ENCODE measurements at places on chromosomes 7 and 10.

DNA sequence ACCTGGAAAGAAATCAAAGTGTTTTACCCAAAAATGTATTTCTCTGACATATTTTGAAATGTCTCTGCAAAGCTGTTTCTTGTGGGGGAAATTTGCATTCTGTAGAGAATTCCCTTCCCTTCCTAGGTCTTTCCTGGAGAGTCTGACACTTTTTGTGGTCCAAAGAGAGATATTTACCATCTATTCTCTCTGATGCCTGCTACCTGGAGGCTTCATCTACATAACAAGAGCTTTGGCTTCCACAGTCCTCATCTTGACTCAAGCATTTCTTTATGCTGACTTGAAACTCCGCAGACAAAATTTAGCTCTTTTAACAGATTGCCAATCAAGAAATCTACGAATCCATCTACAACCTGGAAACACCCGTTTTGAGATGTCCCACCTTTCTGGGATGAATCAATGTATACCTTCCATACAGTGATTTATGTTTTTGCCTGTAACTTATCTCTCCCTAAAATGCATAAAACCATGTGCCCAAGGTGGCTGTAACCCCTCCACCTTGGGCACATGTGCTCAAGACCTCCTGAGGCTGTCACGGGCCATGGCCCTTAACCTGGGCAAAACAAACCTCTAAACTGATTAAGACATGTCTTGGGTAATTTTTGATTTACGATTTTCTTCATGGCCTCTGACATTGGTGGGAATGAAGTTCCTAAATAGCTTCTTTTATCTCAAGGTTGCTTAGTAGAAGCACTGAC lies 334.7 kb downstream of the GALNT17 start:
- no peak for DNase-seq

DNA sequence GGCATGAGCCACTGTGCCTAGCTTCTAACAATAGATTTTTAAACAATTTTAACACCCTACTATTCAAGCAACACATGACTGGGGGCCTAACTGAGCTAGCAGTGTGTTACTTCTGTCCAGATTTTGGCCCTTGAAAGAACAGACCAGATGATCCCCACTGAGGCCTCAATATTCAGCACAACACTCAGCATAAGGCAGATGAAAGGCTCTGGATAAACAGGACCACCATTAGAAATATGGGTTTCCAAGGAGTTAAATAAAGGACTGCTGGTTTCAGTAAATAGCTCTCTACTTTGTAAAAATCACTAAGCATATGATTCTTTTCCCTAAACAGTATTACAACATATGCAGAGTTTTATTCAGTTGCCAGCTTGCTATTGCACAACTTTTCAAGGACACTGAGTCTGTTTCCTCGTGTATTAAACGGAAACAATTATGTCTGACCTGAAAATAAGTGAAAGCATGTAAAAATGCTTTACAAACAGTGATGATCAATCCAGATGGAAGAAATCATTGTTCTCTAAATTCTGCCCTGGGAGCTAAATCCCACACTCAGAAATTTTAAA lies 23.8 kb upstream of the FZD1 start:
- DNase-seq, result no peak

- DNase-seq, result no peak
These were observed 338.1 kb downstream of the ACTR3B start for GRCh38 chr7:153097511-153098201.

- DNase-seq, result no peak
These were observed 109.2 kb downstream of the ANK3 start for GRCh38 chr10:60280475-60280874.

- DNase-seq, result no peak
These were observed 465.6 kb upstream of the VSTM2A start for GRCh38 chr7:54076616-54077015.

- DNase-seq, result no peak
These were observed 4.9 kb upstream of the KLHL7 start for GRCh38 chr7:23100697-23101096.

DNA sequence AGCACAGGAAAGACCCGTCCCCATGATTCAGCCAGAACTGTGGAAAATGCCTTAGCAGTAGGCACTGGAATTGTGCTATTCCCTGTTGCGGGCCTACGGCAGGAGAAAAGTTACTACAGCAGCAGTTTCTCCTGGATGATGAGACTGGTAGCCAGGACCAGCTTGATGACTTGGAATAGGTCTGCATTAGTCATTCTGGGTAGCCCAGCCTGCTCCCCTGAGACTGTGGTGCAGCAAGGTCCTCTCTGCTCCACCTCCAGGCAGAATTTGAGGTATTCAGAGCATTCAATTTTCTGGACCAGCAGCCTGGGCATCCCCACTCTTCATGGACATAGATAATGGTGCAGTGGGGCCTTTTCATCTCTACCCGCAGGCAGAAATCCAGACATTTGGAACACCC lies 490.0 kb downstream of the SH2D4B start:
- DNase-seq, result no peak

DNA sequence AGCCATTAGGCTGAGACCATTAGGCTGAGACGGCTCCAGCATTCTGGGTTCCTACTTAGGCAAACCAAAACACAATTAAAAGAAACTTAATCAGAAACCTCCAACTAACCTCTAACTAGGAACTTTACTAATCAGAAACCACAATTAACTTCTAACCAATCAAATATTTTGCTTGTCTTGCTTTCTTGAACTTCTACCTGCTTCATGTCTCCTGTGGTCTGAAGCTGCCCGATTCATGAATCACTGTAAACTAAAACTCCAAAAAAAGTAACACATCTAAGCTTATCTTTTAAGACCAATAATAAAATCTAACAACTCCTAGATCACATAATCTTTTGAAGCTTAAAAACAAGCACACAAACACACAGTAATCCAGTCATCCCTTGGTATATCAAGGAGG lies 76.1 kb downstream of the PDSS1 start:
- DNase-seq, result no peak

DNA sequence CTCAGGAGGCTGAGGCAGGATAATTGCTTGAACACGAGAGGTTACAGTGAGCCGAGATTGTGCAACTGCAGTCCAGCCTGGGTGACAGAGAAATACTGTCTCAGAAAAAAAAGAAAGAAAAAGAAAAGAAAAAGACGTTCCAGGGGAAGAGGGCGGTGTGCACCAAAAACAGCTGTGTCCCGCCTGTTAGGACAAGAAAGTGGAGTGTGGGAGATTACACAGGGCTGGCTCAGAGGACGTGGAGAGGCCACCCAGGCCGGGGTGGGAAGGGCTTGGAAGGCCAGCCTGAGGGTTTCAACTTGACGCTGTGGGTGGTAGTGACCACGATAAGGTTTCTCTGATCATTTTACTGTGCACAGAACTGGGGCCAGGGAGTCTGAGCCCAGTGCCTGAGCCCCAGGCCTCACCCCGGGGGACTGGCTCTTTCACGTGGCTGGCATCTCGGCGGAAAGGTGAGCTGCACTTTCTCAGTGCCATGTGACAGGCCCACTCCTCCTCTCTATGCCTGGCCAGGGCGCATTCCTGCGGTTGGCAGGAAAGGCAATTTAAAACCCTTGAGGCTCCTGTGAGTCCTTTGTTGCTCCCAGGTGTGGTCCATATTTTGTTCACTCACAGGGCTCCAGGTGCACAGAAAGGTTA lies 13.9 kb downstream of the RHBDD2 start:
- DNase-seq, result no peak

DNA sequence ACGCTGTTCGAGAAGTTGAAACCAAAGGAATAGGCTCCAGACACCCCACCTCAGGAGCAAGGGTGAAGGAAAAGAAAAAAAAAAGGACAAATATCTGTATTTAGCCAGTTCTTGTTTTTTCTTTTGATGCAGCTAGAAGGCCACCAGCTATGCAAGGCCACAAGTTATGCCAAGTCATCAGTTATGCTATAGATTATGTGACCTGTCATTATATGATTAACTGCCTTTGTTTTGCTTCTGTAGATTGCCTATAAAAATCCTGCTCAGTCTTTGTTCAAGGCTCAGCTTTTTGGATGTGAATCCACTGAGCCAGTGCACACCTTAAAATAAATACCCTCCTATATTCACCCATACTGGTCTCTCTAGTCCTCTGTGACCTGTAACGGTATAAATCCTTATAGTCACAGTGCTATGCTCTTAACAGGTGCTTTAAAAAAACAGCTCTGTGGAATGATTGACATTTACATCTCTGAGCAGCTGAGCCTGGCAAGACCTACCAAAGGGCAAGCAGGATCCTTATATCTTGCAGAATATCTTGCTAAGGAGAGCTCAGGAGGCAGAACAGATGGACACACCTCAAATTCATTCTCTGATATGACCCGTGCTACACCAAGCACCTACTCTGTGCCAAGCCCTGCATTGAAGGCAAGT lies 20.4 kb downstream of the MAT1A start:
- DNase-seq, result no peak

DNA sequence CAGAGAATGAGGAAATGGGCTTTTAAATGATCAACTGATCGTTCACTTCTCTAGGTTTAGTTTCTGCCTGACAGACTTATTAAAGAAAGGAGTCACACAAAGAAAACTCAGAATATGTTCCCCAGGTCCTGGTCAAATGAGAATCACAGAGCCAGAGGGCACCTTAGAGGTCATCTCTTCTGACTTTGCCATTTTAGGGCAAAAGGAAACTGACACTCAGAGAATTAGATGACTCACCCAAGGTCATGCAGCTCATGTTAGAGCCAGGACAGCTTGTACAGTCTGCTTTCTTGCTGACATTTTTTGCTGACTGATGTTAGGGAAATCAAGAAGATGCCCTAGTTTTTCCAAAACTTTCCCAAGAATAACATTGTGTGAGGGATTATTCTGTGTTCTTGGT lies 312.7 kb upstream of the SP8 start:
- DNase-seq, result no peak

GRCh38 chr7:115885550-115885949 lies 145.0 kb downstream of the TFEC start:
- DNase-seq, result no peak

GRCh38 chr10:52651293-52651692 lies 121.3 kb downstream of the MBL2 start:
- no peak for DNase-seq

DNA sequence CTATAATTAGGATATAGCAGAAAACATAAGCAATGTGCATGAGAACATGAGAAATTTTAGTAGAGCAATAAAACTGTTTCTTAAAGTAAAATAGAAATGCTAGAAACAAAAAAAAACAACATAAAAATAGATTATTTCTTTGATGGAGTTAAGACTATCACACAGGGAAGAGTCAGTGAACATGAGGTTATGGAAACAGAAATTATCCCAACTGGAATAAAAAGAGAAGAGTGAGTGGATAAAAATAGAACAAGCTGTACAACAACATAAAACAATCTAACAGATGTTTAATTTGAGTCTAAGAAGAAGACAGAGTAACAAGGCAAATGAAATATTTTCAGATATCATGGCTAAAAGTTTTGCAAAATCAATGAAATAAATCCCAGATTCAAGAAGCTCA lies 7.5 kb upstream of the OR6B1 start:
- DNase-seq, result no peak

GRCh38 chr10:30509508-30509907 lies 75.5 kb downstream of the MAP3K8 start:
- DNase-seq, result no peak

DNA sequence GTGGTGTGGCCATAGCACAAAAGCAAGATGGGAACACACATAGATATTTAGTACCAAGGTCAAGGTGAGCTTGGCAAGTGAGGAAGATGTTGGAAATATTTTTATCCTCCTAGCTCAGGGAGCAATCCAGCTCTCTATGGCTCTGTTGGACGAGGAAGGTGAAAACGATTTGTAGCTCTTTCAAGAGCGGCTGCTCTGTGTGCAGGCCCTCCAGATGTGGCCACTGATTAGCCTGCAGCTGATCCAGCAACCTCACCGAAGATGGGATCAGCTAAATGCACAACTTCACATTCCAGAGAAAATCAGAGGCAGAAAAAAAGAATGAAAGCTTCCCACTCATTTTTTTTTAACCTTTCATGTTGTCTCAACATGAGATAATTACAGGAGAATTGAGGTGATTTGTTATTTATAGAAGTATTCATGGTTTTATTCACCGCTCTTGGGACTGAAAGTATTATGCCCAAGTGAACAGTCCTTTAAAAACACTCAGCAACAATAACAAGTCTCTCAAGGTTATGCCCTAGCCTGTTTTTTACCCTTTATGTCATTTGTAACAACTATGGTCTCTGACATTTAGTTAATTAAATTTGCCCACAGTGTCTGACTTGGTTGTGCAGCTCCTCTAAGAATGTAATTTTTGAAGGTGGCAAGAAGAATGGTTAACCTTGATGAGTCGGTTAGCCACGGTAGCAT lies 213.6 kb upstream of the ADARB2 start:
- DNase-seq, result no peak

GRCh38 chr10:85532773-85533172 lies 833.8 kb downstream of the GRID1 start:
- DNase-seq, result no peak

DNA sequence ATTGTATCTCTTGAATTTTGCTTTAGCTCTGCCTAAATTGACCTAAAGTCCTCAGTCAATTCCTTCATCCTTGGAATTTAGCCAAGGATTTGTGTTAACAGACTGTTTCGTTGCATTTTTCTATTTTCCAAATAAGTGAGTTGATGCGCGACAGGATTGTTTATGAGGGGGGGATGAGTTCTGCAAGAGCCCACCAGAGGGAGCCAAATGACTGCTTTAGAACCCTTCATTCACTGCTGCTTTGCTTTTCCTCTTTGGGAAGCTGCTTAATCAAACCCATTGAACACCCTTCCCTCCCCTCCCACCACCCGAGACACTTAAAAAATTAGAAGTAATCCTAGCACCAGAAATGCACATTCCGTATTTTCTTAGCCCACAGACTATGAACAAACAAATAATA lies 33.7 kb upstream of the PTF1A start:
- DNase-seq, result no peak

- no peak for DNase-seq
These were observed 28.6 kb upstream of the ST7 start for GRCh38 chr7:116924741-116925140.

GRCh38 chr10:59900048-59900727 lies 6.2 kb downstream of the CCDC6 start:
- no peak for DNase-seq

- no peak for DNase-seq
These were observed 68.7 kb upstream of the PPP1R9A start for GRCh38 chr7:94838717-94839116.

- DNase-seq, result no peak
These were observed 21.4 kb upstream of the AOC1 start for GRCh38 chr7:150830937-150831336.

- no peak for DNase-seq
These were observed 3.2 kb upstream of the NCOA4 start for GRCh38 chr10:46033602-46034011.

DNA sequence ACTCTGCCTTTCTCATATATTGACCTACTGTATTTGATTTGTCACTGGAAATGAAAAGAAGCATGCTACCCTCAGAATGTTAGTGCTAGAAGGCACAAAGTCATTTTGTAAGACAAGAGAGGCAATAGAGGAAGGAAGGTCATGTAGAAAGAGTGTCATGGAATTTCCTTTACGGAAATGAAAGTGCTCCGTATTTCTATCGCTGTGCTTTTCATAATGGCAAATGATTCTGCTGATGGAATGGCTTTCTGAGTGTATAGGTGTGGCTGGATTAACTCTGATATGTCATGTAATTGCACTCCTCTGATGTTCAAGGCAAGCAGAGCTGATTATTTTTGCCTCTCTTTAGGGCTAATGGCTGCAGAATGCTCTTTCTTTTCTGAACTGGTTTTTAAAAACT lies 15.5 kb upstream of the STEAP4 start:
- no peak for DNase-seq

GRCh38 chr10:11604865-11605650 lies 6.4 kb downstream of the USP6NL start:
- no peak for DNase-seq

Measured in stimulated activated CD4-positive, alpha-beta T cell treated with anti-CD3 and anti-CD28 coated beads, Interleukin-15, amount 100 ng/mL, for 1 hour (primary cell).